ENCODE measurements at places on chromosomes 11 and 22. TPM values are rescaled to one million over a fixed set of nuclear protein-coding genes. Genes with fewer than 3 reads are reported as not detected.
A peak's percentile ranks its signal among the peaks of the same experiment; 100 is the strongest.

Gene PTPMT1
- total RNA-seq: 53.9 TPM

DNA sequence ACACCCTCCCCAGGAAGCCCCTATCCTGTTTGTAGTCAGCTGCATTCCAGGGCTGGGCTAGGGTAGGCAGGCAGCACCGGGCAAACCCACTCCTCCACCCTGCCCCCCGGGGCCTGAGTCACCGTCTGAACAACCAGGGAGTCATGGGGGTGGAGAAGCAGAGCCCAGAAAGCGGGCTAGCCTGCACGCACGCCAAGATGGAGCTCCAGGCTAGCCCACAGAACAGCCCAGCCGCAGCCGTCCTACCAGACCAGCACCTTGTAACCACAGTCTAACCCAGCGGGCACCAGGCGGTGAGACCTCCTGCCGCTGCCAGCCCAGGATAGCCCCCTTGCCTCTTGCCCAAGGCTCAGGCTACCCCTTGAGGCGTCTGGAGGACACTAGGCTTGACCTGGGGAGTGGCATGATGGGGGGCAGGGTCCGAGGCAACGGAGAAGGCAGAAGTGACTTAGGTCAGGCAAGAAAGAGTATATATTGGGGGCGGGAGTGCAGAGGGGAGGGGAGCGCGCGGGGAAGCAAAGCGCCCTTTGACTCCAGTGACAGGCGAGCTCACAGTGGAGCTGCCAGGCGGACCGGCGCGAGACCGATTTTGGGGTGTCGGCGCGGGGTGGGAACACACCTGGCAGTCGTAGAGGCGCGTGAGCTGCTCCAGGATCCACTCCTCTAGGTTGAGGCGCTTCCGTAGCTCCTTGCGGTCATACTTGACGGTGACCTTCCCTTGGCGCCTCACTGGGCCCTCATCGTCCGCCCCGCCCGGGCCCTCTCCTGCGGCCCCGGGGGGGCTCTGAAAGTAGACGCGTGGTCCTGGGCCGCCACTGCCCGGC lies 734 bp downstream of the PPP1R14B start:
- peak overlapping the region; percentile 88 for H3K27ac ChIP-seq
- peak overlapping the region; percentile 91 for H3K4me3 ChIP-seq
- peaks cover 21% of the 10 kb centered on the region for H3K36me3 ChIP-seq
- DNase-seq: peak; percentile 33
- no peaks in the 10 kb centered on the region for H3K27me3 ChIP-seq

Gene ALKBH3
- 32.7 TPM for total RNA-seq

Gene OR5B12
- total RNA-seq: not detected

Gene LRP4
- total RNA-seq: 0.07 TPM

- DNase-seq: no peak
- no peak overlapping the region for H3K27ac ChIP-seq
- H3K27me3 ChIP-seq: peaks cover 2% of the 10 kb centered on the region
- peaks cover 18% of the 10 kb centered on the region for H3K4me1 ChIP-seq
- peaks cover 3% of the 10 kb centered on the region for H3K36me3 ChIP-seq
- H3K4me3 ChIP-seq: no peak overlapping the region
Observed at GRCh38 chr11:112222303-112222702, 3.9 kb upstream of the PTS start.

DNA sequence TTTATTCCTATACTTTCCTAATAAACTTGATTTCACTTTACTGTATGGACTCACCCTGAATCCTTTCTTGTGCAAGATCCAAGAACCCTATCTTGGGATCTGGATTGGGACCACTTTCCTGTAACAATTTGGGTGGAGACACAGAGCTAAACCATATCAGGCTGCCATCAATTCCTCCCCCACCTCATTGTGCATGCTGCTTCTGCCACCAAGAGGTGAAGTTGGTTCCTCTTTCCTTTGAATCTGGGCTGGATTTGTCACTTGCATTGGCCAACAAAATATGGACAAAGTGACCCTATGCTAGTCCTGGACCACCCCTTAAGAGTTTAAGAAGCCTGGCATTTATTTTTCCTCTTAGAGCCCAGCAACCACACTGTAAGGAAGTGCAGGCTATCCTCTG lies 39.4 kb upstream of the CEP295 start:
- H3K4me3 ChIP-seq: no peak overlapping the region

Gene EHF
- total RNA-seq: not detected

Gene CSRP3
- total RNA-seq: not detected

- peak overlapping the region; percentile 88 for H3K27ac ChIP-seq
- peak; percentile 39 for DNase-seq
- H3K36me3 ChIP-seq: peaks cover 12% of the 10 kb centered on the region
- peaks cover 62% of the 10 kb centered on the region for H3K4me1 ChIP-seq
- H3K4me3 ChIP-seq: peak overlapping the region; percentile 24
Observed at GRCh38 chr11:118911880-118912741, 13.6 kb downstream of the BCL9L start.

GRCh38 chr11:83836065-83836464 lies 549.9 kb upstream of the CCDC90B start:
- no peak overlapping the region for H3K27ac ChIP-seq
- H3K36me3 ChIP-seq: no peaks in the 10 kb centered on the region
- no peak for DNase-seq
- no peak overlapping the region for H3K4me3 ChIP-seq
- H3K4me1 ChIP-seq: peaks cover 2% of the 10 kb centered on the region
- H3K27me3 ChIP-seq: no peaks in the 10 kb centered on the region

DNA sequence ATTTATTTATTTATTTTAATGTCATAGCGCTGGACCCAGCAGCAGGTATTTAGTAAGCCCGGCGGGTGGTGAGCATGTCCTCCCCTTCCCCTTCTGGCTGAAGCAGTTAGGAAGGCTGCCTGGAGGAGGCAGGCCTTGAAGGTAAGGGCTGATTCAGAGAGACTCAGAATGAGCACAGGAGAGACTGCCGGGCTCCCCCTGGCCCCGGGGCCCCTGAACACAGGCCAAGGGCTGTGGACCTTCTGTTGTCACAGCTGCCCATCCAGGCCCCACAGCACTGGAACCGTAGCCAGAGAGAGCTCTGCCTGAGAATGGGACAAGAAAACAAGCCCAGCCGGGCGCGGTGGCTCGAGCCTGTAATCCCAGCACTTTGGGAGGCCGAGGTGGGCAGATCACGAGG lies 52.8 kb downstream of the KCNJ4 start:
- no peak for DNase-seq
- H3K27ac ChIP-seq: no peak overlapping the region
- H3K27me3 ChIP-seq: peaks cover 21% of the 10 kb centered on the region
- no peak overlapping the region for H3K4me3 ChIP-seq

DNA sequence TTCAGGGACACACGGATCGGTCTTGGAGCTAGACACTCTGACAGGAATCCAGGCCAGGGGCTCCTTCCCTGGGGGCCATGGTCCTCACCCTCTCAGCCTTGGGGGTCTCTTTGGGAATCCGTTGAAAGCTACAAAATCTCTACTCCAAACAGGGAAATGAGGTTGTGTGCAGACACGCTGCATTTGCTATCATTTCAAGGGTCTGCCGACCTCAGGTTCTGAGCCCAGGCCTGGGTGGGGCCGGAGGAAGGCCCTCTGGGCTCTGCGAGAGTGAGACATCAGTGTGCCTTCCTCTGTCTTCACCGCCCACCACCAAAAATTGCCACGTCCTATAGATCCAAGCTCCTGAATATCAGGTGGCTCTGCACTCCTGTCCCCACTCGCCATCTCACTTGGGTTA lies 74.4 kb upstream of the FGF3 start:
- H3K27ac ChIP-seq: no peak overlapping the region
- H3K4me3 ChIP-seq: no peak overlapping the region
- H3K4me1 ChIP-seq: no peaks in the 10 kb centered on the region

DNA sequence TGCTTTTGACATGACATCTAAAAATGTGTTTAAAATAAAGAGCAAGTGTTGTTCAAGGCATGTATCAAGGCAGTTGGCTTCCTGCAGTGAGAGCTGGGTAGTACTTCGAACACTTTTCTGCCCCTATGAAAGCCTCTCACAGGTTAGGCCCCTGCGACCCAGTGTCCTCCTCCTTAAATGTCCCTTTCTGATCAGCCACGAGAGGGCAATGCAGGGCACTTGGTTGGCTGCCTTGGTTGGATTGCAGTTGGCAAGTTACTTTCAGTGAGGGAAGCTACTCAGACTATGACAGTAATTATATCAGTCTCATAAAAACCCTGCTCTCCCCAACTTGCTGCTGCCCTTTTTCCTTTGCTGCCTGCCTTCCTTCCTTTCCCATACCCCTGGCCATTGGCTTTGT lies 743.8 kb downstream of the NTM start:
- no peak overlapping the region for H3K27ac ChIP-seq
- DNase-seq: no peak
- H3K36me3 ChIP-seq: no peaks in the 10 kb centered on the region
- no peak overlapping the region for H3K4me3 ChIP-seq

- H3K27me3 ChIP-seq: no peaks in the 10 kb centered on the region
- peaks cover 24% of the 10 kb centered on the region for H3K36me3 ChIP-seq
- H3K4me1 ChIP-seq: no peaks in the 10 kb centered on the region
- H3K4me3 ChIP-seq: no peak overlapping the region
Observed at GRCh38 chr22:46356496-46357480, 21.3 kb downstream of the TRMU start.

GRCh38 chr11:77159937-77160495 lies 32.0 kb downstream of the MYO7A start:
- H3K4me3 ChIP-seq: no peak overlapping the region
- H3K36me3 ChIP-seq: no peaks in the 10 kb centered on the region
- DNase-seq: no peak
- H3K4me1 ChIP-seq: peaks cover 2% of the 10 kb centered on the region

- peaks cover 10% of the 10 kb centered on the region for H3K36me3 ChIP-seq
- H3K27me3 ChIP-seq: no peaks in the 10 kb centered on the region
- no peak overlapping the region for H3K27ac ChIP-seq
- no peak for DNase-seq
Observed at GRCh38 chr11:69662021-69662698, 13.0 kb downstream of the LTO1 start.

GRCh38 chr11:856397-856796 lies 13.7 kb downstream of the TSPAN4 start:
- no peak overlapping the region for H3K4me3 ChIP-seq
- no peak overlapping the region for H3K27ac ChIP-seq
- no peak for DNase-seq
- no peaks in the 10 kb centered on the region for H3K4me1 ChIP-seq
- H3K27me3 ChIP-seq: no peaks in the 10 kb centered on the region

Gene SHANK3
- 0.16 TPM for total RNA-seq

Gene CCDC87
- total RNA-seq: 0.09 TPM

- no peaks in the 10 kb centered on the region for H3K27me3 ChIP-seq
- H3K27ac ChIP-seq: no peak overlapping the region
Observed at GRCh38 chr11:85783758-85784157, 27.2 kb downstream of the SYTL2 start.

Gene FBLN1
- not detected for total RNA-seq

Gene SHANK2
- total RNA-seq: not detected

GRCh38 chr11:10594407-10594806 lies 25.9 kb upstream of the LYVE1 start:
- DNase-seq: no peak
- H3K36me3 ChIP-seq: no peaks in the 10 kb centered on the region
- peaks cover 6% of the 10 kb centered on the region for H3K4me1 ChIP-seq

Gene CD248
- not detected for total RNA-seq

DNA sequence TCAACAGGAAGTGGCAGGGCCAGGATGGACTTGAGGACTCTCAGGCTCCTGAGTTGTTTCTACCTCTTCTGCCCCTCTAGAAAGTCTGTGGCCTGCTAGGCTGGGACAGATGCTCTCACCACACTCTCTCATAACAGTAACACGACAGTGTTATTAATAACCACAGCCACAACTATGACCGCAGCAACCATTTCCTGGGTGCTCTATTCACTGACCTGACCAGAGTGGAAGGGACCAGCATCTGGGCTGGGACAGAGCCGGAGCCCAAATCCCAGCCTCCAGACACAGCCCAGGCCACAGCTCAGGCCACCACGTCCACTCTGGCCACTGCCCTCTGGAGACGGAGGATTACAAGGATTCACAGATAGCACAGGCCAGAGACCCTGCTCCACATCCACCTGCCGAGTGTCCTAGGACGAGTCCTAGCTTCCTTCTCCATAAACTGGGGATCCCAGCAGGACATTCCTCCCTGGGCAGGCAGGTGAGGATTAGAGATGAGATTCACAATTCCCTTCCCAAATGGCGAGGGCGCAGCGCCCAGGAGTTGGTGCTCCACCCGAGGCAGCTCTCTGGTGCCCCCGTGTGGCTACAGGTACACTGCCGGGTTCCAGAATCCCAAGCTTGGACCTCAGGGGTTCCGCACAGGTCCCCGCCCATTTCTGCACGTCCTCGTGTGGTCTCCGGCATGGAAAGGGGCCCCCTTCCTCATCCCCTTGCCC lies 7.1 kb downstream of the PNPLA5 start:
- no peak overlapping the region for H3K4me3 ChIP-seq
- peaks cover 5% of the 10 kb centered on the region for H3K27me3 ChIP-seq
- DNase-seq: peak; percentile 21
- no peak overlapping the region for H3K27ac ChIP-seq
- H3K36me3 ChIP-seq: no peaks in the 10 kb centered on the region
- no peaks in the 10 kb centered on the region for H3K4me1 ChIP-seq

GRCh38 chr11:122181372-122181771 lies 65.4 kb upstream of the BLID start:
- H3K36me3 ChIP-seq: no peaks in the 10 kb centered on the region
- peaks cover 4% of the 10 kb centered on the region for H3K27me3 ChIP-seq
- DNase-seq: no peak
- no peak overlapping the region for H3K4me3 ChIP-seq
- no peaks in the 10 kb centered on the region for H3K4me1 ChIP-seq
- no peak overlapping the region for H3K27ac ChIP-seq

Gene DEPDC7
- total RNA-seq: 0.82 TPM

- no peak overlapping the region for H3K27ac ChIP-seq
- no peak overlapping the region for H3K4me3 ChIP-seq
- H3K36me3 ChIP-seq: no peaks in the 10 kb centered on the region
- DNase-seq: no peak
- peaks cover 32% of the 10 kb centered on the region for H3K27me3 ChIP-seq
- no peaks in the 10 kb centered on the region for H3K4me1 ChIP-seq
Observed at GRCh38 chr22:18070041-18070440, 7.7 kb upstream of the PEX26 start.

GRCh38 chr11:130282111-130282510 lies 32.6 kb downstream of the ZBTB44 start:
- H3K36me3 ChIP-seq: peaks cover 63% of the 10 kb centered on the region
- H3K27ac ChIP-seq: no peak overlapping the region
- H3K4me3 ChIP-seq: no peak overlapping the region
- peaks cover 25% of the 10 kb centered on the region for H3K4me1 ChIP-seq

Gene CBY1
- 10.3 TPM for total RNA-seq

Gene JHY
- 1.3 TPM for total RNA-seq

GRCh38 chr11:65165410-65166317 lies 4.4 kb upstream of the SPDYC start:
- H3K27ac ChIP-seq: no peak overlapping the region
- H3K36me3 ChIP-seq: no peaks in the 10 kb centered on the region
- peaks cover 2% of the 10 kb centered on the region for H3K27me3 ChIP-seq
- H3K4me1 ChIP-seq: peaks cover 11% of the 10 kb centered on the region
- no peak overlapping the region for H3K4me3 ChIP-seq

Gene SCUBE1
- not detected for total RNA-seq

GRCh38 chr11:105592035-105592434 lies 17.8 kb upstream of the GRIA4 start:
- H3K4me3 ChIP-seq: no peak overlapping the region
- H3K27me3 ChIP-seq: no peaks in the 10 kb centered on the region
- DNase-seq: no peak
- no peak overlapping the region for H3K27ac ChIP-seq
- no peaks in the 10 kb centered on the region for H3K36me3 ChIP-seq

GRCh38 chr22:36811094-36811800 lies 5.6 kb downstream of the PVALB start:
- peaks cover 36% of the 10 kb centered on the region for H3K27me3 ChIP-seq
- peaks cover 5% of the 10 kb centered on the region for H3K4me1 ChIP-seq
- no peak overlapping the region for H3K4me3 ChIP-seq

Gene CARD16
- total RNA-seq: 5.2 TPM
